ENCODE measurements at places on chromosomes 2 and 18.
A peak's percentile ranks its signal among the peaks of the same experiment; 100 is the strongest.

DNA sequence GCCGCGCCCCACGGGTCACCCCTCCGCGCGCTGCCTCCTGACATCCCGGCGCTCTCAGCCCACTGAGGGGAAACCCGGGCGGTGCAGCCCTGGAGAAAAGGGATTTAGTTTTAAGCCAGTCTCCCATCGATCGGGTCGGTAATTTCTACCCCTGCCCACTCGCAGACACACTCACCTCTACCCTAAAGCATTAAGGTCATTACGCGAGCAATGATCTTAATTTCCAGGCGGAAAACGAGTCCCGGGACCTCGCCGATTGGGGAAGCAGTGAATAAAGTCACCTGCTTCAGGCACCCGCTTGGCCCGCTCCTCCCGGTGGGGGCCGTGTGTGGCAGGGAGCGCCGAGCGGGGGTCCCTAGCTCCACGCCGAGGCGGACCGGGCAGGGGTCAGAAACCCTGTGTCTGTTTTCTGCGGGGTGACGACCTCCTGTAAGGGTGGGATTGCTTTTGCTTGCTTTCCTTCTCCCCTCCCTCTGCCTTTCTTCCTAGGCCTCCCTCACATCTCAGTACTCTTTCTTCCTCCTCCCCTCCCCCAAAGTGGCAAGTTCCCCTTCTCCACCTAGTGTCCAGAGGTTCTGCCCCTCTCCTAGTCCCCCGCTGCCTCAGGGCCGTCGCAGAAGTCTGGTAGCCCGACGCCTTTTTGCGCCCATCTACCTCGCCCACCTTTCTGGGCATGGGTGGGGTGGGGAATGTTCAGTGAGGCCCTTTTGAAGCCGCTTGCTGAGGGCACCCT, 142.6 kb downstream of the MEIS1 start:
- DNase-seq, result no peak

DNA sequence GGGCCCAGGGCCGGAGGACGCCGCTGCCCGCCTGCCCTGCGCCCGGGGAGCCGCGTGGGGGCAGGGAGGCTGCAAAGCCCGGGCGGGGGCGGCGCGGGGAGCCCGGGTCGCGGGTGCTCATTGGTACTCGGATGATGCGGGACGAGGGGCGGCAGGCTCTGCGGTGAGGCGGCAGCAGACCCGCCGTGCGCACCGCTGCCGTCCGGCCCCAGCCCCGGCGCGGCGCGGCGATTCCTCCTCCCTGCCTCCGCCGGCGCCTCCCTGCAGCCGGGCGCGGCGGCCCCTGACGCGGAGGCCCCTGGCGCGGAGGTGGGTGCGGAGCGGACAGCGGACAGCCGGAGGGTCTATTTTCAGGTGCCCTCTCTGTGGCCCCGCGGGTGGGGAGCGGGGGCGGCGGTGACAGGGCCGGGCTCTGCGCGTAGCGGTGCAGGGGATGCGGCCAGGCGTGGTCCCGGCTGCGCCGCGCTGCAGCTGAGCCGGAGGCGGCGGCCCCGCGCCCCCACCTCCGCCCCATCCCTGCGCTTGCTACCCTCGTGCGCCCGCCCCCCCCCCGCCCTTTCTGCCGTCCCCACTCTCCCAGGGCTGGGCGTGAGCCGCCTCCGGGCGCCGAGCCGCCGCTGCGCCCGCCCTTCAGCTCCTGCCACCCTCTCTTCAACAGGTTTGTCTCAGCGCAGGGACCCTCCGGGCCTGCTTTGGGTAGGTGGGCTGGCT, 640 bp downstream of the SPTBN1 start:
- no peak for DNase-seq

DNA sequence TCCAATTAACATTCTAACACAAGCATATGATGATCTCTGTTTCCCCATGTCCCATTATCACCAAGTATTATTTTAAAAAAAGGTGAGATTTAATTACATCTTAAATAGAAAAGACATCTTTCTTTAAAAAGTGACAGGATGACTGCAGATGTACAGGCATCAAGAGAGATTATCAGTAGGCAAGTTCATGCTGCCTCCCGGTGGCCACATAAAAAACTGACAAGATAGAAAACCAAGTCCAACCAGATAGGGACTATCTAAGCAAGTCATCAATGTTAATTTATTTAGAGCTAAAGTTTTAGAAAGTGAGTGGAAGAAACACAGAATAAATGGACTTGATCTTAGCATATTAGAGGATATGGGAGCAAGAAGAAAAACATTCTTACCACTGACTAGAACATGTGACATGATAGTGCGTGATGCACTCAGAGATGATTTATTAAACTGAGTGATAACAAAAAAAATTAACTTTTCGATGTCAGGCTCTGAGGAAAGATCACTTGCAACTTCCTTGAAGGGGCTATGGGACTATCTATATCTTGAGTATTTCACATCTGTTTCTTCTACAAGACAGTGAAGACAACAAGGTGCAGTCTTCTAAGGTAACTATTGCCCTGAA, 5.4 kb upstream of the TDRD15 start:
- no peak for DNase-seq

- DNase-seq, result no peak
Observed at GRCh38 chr18:22424565-22424963, 6.8 kb upstream of the CTAGE1 start.

DNA sequence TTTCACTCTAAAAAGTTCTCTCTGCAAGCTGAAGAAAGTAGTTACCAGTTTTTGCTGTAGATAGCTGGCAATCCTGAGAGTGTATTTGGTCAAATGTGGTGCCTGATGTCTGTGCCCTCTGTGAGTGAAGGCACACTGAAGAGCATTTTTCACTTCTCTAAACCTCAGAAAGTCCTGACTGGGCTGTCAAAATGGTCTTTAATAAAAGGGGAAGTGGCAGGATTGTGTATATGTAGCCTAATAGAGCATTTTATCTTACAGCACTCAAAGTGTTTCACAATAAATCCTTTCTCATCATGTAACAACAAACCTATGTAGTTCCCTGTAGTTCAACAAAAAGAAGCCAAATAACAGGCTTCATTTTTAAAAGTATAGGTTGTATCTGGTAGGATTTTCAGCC, 1552.3 kb upstream of the SLC39A10 start:
- DNase-seq, result no peak

- DNase-seq, result no peak
Observed at GRCh38 chr2:199455545-199456382, 2.0 kb downstream of the SATB2 start.

DNA sequence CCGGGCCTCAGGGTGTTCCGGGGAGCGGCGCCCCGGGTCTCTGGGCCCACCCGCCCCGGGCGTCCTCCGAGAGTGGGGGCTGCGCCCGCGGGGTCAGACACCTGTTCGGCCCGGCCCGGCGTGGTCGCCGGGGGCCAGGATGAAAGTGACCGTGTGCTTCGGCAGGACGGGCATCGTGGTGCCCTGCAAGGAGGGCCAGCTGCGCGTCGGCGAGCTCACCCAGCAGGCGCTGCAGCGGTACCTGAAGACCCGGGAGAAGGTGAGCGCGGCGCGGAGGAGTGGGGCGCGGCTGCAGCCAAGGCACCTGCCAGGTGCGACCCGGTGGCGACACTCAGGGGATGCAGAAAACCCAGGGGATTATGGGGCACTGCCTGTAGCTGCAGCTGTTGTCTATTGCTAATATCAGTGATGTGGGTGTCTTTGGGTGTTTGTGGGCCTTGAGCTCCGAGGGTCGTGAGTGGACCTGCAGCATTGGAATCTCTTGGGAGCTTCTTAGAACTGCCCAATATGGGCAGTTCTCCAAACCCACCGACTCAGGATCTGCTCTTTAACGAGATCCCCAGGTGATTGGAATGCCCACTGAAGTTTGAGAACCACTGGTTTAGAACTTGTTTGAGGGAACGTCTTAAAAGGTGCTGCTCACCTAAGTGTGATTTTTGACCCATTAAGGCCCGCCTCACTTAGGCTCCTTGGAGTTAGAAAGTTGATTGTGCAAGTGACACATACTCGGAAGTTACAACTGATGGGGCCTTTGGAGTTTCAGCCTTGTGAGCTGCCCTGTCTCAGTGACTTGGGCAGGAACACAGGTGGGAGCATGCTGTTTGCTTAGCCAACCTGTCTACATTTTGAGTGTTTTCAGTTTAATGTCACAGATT, 823 bp downstream of the PARD3B start:
- no peak for DNase-seq

DNA sequence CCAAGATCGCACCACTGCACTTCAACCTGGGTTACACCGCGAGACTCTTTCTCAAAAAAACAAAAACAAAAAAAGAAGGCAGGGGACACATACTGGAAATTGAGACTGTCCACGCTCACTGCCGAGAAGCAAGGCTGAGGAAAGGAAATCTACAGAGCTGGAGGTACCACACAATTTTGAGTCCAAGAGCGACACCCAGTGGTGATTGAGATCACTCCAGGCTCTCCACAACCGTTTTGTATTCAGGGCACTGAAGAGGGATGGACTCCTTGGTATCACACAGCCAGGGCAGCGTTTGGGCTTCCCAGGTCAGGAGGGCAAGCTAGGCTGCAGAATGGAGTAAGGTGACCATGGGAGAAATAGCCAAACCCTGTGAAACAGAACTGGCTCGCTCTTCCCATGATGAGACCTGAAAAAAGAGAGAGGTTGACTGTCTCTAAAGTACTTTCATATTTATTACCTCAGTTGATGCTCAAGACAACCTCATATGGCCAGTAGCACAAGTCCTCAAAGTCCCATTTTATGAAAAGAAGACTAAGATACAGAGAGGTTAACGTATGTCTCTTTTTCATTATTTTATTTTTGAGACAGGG, 74.5 kb upstream of the YPEL5 start:
- peak; percentile 41 for DNase-seq

Measured in T-helper 9 cell (primary cell).